Spleen (tissue), 13 donors: ENCODE measurements at places on chromosomes 11 and 22.
A peak's percentile ranks its signal among the peaks of the same experiment; 100 is the strongest.

GRCh38 chr11:7655253-7656217 is 17.8 kb downstream of the CYB5R2 start:
- DNase-seq = no peak

DNA sequence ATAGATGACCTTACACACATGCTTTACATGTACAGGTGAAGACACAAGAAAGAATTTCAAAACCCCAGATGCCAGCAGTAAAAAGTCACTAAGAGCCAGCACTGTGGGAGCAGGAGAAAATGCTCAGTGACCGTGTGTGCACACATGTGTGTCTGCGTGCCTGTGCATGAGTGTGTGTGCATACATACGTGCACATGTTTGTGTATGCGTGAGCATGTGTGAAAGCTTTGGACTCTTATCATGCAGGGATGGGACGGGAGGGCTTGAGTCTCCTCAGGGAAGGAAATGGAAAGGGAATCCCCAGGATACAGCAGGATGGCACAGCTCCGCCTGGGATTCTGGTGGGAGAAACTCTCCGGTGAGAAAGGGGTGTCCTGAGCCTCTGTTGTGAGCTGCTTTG is 121.5 kb upstream of the B3GAT1 start:
- no peak for DNase-seq

DNA sequence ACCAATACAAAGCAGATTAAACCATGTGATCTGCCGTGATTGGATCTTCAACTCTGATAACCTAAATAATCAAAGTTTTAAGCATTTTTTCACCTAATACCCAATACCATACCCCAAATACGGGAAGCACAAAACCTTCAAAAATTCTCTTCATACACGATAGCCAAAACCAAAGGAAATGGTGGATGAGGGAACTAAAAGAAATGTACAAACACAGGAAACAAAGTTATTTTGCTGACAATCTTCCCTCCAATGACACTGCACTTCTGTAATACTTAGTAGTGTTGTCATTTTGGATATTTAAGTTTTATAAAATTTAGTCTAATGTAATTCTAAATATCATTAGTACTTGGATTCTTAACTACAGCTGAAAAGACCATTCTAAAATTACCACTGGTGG is 27.0 kb downstream of the CSTF3 start:
- DNase-seq = no peak

- DNase-seq = no peak
These were observed 416.3 kb downstream of the SHANK2 start for GRCh38 chr11:70836071-70836470.

DNA sequence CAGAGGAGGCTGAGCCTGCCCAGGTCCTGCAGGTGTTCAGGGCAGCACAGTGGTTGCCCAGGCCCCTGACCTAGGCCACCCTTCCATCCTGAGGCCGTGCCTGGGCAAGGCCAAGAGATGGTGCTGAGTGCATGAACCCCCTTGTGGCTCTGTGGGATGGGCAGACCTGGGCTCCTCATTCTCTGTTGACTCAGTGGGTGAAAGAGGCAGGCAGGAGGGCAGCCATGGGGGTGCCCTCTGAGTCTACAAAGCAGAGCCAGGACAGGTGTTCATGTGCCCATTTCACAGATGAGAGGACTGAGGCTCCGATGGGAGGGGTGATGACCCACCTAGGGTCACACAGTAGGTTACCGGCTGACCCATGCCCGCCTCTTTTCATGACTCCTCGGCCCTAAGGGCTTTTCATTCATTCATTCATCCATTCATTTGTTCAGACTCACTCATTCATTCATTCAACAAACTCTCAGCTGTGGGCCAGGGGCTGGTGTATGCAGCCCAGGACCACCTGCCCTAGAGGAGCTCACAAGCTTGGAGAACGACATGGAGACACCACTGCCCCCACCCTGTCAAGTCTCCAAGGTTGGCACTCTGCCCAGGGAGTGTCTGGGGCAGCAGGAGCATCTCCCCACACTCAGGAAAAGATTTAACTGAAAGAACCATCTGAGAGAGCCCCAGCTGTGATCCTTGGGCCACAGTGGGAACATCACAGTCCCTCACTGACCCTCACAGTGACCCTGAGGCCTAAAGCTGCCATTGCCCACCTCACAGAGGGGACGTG is 40.5 kb downstream of the IGLL5 start:
- DNase-seq = no peak

DNA sequence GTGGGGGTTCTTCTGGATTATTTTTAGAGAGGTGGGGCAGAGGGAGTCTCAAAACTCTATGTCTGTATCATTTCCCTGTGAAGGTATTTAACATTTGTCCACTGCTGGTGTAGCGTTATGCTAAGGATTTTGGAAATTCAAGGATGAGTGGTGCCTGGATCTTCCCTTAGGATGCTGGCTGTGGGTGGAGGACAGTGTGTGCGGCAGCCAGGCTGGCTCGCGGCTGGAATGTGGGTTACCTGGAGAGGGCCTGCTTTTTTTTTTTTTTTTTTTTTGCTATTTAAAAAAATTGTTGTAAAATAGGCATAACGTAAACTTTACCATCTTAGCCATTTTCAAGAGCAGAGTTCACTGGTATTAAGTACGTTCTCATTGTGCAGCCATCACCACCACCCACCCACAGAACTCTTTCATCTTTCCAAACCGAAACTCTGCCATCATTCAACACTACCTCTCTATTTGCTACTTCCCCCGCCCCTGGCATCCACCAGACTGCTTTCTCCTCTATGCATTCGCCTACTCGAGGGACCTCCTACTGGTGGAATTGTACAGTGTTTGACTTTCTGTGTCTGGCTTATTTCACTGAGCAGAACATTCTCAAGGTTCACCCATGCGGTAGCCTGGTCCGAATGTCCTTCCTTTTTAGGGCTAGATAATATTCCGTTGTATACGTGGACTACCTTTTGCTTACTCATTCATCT is 67.1 kb downstream of the PARVB start:
- no peak for DNase-seq

DNA sequence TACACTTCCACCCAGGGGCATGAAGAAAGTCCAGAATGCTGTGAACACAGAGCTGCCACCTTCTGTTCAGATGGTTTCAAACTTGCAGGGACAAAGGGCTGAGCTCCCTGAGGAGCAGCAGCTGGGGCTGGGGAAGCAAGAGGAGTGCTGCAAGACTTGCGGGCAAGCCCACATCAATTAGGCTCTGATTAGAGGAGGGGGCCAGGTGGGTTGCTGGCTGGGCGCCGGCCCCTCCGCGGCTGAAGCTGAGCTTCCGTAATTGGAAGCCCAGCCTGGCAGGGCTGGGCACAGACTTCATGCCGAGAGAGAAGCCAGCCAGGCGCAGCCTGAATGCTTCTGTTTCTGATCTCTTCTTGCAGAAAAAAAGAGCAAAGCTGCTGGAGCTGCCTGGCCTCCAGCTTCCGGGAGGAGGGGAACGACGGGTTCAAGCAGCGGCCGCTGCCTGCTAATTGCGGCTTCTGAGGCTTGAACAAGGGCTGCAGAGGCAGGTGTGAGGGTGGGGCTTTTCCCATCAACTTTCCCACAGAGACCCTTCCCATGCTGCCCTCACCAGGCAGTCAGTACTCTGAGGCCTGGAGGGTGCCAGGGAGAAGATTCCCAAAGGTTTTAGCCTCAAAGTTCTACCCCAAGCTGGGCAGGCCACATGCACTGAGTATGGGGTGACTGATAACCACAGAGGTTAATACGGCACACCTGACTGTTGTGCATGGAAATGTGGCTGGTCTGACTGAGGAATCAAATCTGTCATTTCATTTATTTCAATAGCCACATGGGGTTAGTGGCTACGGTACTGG is 91.1 kb upstream of the LMO1 start:
- peak; percentile 76 for DNase-seq

DNA sequence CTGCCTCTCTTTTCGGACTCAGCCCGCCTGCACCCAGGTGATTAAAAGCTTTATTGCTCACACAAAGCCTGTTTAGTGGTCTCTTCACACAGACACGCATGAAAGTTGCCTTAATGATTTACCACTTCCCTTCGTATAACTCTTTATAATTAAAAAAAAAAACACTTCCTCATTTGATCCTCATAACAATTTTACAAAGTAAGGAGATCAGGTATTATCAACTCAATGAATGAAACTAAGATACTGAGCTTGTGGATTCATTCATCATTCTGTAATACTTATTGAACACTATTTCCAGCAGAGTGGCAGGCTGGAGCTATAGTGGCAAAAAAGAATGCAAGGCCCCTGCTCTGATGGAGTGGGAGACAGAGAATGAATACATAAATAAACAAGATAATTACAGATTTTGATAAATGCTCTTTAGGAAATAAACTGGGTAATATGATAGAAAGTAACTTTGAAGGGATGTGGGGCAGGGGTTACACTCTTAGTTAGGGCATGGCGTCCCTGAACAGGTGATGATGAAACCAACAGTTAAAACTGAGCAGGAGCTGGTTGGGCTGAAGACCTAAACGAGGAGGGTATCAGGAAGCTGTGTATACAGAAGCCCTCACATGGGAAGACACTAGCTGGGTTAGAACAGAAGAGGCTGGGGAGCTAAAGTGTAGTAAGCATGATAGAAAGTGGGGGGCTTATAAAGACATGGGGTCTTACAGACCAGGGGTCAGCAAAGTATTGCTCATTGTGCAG is 5.4 kb upstream of the CRTAM start:
- DNase-seq = no peak

- DNase-seq = peak; percentile 85
These were observed 492 bp downstream of the JHY start for GRCh38 chr11:122882857-122883645.

DNA sequence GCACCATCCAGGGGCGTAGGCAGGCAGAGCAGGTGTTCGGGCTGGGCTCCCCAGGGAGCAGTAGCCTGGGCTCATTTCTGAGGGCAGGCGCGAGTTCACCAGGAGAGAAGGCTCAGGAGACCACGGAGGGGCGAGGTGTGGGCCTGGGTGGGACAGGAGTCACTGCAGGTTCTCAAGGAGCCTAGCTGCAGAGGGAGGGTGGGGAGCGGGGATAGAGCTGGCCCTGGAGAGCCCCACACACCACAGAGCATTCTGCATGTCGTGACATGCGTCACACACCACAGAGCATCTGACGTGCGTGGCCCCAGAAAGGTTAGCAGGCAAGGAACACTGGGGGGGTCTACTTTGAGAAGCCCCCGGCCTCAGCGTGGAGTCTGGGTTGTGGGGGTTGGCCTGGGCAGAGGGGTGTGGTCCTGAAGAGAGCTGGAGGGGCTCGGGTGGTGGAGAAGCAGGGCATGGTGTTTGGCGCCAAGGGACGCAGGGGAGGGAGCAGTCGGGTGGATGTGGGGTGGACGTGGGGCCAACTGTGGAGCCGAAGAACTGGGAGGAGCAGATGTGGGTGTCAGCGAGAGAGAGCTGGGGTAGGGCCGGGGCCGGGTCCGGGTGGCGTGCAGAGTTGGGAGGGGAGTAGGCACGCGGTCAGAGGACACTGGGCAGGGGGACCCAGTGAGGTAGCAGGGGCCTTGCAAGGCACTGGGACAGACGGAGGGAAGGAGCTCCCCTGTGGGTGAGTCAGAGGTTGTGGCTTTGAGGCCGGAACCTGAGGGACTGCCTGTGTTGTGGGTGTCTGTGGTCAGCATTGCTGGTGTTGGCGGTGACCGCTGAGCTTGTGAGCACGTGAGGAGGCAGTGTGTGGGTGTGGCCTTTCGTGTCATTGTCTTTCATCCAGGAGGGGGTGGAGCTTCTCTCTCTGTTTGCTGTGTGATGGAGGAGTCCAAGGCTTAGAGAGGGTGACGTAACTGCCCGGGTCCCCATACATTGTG is 25.5 kb downstream of the CTTN start:
- no peak for DNase-seq

- no peak for DNase-seq
These were observed 56.6 kb downstream of the CSNK2A3 start for GRCh38 chr11:11296434-11296833.

GRCh38 chr22:46354176-46354992 is 18.9 kb downstream of the TRMU start:
- no peak for DNase-seq
